ENCODE measurements at places on chromosomes 12 and 14.

DNA sequence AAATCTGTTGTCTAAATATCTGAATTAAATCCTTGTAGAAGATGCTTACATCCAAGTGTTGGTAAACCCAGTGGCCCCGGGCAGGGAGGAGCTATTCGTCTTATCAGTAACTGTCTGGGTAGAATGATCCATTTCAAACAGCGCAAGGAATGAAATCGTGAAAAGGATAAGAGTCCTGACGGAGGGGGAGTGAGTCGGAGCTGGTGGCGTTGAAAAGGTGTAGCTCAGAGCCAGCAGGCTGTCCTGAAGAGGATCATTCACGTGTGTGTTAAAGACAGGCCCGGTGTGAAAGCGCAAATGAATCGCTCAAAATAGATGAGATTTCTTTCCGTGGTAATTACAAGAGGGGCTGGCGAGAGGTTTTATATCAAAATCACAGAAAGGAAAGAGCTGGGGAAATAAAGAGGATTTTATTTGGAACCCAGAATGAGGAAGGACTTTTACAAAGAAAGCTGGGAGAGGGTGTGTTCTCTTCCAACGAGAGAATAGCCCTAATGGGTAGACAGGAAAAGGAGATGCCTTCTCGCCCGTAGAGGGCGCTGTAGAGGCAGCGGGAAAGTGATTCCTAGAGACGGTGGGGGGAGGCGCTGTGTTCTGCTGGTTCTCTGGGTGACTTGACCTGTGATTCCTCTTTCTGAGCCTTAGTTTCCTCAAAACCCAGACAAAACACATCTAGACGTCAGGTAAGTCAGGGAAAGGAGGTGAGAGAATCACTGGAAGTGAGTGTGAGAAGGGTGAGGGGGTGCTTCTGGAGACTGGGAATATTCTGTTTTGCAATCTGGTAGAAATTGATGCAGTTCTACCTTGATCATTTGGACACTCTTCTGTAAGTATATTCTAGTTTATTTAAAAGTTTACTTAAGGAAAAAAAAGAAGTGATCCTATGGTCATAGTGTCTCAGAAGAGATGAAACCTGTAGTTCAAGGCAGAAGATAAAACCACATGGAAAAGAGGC, 39.3 kb downstream of the SRRM4 start:
- DNase-seq = peak; percentile 45

DNA sequence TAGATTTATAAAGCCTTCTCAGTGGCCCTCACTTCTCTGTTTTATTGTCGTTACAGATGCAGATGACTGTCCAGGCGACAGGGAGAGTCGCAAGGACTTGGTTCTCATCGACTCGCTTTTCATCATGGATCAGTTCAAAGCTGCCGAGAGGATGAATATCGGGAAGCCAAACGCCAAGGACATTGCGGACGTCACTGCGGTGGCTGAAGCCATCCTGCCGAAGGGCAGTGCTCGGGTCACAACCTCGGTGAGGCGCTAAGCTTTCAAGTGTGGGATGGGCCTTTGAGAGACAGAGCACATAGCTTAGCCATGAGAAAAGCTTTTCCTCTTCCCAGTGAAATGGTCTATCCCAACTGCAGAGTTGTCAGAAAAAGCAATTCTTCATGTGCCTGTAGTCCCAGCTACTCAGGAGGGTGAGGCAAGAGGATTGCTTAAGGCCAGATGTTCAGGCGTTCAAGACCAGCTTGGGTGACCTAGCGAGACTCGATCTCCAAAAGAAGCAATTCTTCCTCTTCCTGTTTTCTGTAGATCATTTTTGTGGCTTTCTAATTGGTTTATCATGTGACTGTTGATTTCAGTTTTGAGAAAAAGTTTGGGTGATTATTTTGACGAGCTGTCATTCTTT, 56.4 kb downstream of the EP400 start:
- no peak for DNase-seq

DNA sequence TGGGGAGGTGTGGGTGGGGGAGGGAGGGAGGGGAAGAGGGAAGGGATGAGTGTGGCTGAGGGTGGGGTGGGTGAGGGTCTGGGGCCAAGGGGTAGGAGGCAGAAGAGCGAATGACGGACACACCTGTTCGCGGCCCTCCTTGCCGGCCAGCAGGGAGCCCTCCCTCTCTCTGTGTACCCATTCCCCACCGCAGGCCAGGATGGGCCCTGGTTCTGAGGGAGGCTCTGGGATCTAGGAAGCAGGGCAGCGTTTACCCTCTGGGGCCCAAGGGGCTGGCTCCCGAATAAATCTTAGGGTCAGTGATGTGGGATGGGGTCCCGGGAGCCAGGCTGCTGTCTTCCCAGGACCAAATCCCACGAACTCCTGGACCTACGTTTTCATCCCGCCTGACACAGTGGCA, 46.0 kb upstream of the ESRRB start:
- no peak for DNase-seq

GRCh38 chr14:80587096-80587724, 354.3 kb downstream of the CEP128 start:
- DNase-seq = peak; percentile 55

All from NCI-H69 (cell line).